LoVo (cell line): ENCODE measurements at places on chromosomes 5 and 9.

GRCh38 chr5:172713113-172713808 lies 57.7 kb downstream of the DUSP1 start:
- peak; percentile 34 for DNase-seq

GRCh38 chr9:115157245-115157674 lies 39.3 kb upstream of the TNC start:
- DNase-seq, result peak; percentile 81

DNA sequence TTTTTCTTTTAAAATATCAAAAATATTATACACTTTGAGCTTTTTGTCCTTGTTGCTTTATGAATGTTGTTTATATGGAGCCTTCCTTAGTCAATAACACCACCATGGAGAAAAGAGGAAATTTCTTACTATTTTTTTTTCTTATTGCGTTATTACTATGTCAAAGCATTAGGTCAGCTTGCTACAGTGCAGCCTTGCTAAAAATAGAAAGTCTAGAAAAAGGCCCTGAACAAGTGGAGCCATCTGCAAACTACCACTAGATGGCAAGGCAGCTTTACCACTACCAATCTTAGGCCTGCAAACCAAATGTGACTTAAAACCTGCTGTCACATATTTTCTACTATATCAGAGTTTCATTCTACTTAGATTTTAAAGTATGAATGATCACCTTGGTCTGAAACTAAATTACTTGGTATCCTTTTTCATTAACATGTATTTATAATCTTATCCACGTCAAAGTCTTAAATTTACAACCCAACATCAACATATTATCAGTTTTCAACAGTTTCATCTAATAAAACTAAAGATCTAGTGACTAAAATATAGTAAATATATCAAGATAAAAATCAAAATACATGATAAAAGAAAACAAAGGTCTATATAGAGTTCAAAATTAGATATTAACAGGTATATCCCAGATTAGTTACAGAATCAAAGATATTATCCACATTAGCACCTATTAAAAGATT lies 113.1 kb upstream of the ACOT12 start:
- peak; percentile 76 for DNase-seq

DNA sequence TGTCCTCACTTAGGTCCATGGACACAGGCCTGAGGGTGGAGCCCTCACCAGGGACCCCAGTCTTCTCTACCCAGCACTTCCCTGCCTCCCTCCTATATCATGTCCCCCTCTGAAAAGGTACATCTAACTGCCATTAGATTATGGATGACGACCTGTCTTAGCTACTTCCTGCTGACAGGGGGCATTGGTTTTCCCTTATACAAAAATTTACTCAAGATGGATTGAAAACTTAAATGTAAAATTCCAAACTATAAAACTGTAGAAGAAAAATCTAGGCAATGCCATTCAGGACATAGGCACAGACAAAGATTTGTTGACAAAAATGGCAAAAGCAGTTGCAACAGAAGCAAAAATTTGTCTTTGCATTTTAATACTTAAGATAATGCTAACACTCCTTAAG lies 623.2 kb upstream of the FAM174A start:
- DNase-seq, result no peak

DNA sequence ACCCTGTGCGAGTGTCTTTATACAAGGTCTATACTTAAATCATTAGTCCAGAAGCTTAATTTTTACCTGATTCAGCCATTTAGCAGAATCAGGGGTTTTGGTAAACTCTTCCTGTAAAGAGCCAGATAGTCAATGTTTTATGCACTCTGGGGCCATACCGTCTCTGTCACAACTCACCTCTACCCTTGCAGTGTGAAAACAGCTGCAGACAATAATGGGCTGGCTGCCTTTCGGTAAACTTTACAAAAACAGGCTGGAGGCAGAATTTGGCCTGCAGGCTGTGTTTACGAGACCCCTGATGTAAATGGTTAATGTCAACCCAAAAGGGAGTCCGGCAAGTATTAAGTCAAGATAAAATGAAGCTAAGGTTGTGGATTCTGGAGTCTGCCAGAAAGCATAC lies 32.8 kb downstream of the SMARCA2 start:
- DNase-seq, result no peak

DNA sequence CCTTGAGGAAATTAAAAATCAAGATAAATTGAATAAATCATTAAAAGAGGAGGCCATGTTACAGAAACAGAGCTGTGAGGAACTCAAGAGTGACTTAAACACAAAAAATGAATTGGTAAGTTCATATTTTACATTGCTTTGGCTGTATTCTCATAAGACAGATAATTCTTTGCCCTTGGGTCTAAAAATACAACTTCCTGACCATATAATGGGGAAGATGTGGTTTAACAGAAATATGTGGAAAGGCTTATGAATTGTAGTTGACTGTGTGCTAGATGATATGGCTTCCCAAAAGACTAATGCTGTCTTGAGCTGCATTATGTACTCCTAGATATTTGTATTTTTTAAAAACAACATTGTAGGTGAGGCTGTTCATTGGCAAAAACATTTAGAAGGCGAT lies 33.1 kb downstream of the CNTRL start:
- no peak for DNase-seq

GRCh38 chr5:141507387-141508091 lies 18.7 kb downstream of the PCDHGC5 start:
- no peak for DNase-seq

DNA sequence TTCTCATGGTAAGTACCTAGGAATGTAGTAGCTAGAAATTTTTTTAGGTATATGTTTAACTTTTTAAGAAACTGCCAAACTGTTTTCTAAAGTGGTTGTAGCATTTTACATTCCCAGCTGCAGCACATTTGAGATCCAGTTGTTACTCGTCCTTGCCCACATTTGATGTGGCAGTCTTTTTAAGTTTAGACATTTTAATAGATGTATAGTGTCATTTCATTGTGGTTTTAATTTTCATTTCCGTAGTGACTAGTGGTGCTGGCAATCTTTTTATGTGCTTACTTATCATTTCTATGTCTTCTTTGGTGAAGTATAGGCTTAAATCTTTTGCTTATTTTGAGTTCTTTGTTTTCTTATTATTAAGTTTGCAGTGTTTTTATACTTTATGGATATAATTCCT lies 171.6 kb downstream of the GAS1 start:
- DNase-seq, result no peak

- DNase-seq, result no peak
Observed at GRCh38 chr9:133767008-133767407, 28.9 kb upstream of the SARDH start.

DNA sequence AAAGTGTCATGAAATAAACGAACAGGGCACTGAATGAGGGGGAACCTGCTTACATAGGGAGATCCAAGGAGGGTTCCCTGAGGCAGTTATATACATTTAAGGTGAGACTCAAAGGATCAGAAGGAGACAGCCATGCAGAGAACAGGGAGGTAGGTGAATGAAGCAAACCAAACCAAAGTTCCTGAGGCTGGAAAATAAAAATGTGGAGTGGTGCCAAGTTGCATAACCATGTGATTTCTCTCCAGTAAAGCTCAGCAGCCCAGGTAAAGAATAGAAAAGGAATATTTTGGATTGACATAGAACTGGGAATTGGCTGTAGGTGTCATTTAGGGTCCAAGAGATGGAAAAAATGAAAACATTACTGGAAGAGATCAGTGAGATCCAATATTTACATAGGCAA lies 110.7 kb downstream of the CAAP1 start:
- no peak for DNase-seq

DNA sequence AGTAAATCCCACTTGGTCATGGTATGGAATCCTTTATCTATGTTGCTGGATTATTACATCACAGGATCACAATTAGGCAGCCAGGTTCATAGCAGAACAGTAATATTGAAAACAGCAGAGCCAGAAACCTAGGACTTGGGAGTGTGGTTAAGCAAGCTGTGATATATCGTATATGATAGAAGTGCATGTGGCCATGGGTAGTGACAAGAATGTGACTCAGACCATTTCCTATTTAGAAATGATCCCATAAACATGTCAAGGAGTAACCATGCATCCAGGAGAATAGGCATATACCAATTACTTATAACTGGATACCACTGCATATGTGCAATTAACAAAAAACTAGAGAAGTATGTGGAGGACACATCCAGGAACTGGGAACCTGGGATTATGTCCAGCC lies 31.2 kb downstream of the AMBP start:
- no peak for DNase-seq
